ENCODE measurements at places on chromosomes 2 and 18.

- peak; percentile 70 for DNase-seq
These were observed 94.3 kb downstream of the OLA1 start for GRCh38 chr2:174153757-174154680.

DNA sequence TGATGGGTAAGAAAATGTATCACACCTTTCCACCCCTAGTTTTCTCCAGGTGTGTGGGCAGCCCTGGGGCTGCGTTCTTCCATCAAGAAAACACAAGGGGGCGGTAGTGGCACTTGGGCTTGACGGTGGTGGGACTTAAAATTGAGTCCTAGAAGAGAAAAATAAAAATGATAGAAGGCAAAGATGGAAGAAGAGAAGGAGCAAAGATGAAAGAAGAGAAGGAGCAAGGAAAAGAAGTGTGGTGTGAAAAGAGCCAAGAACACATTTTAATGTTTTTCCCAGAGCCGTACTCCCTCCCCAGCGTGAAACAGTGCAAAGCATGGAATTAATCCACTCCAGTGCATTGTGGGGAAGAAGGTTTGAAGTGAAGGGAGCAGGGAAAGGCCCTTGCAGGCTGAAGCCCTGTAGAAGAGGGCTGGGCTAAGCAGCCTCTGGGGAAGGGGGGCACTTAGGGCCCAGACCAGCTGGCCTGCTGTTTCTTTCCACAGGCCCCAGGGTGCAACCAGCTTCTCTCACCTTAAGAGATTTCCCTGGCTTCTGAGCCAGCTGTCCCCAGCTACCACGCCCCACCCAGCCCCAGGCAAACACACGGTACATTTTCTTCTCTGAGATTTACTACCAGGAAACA, 256.8 kb downstream of the RNF152 start:
- peak; percentile 35 for DNase-seq

DNA sequence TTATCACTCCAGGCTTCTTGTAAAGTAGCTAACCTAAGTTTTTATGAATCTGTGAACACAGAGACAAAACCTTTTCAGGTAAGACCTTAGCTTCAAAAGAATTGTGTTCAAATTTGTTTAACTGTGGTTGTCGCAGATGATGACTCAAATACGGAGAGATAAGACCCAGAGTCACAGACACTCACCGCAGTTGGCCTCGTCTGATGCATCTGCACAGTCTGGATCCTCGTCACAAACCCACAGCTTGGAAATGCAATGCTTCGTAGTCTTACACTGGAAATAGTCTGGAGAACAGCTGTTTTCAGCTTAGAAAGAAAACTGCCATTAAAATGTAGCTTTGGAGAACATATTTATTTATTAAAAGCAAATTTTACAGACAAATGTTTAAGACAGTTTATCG, 1662.1 kb upstream of the NXPH2 start:
- DNase-seq = peak; percentile 80

DNA sequence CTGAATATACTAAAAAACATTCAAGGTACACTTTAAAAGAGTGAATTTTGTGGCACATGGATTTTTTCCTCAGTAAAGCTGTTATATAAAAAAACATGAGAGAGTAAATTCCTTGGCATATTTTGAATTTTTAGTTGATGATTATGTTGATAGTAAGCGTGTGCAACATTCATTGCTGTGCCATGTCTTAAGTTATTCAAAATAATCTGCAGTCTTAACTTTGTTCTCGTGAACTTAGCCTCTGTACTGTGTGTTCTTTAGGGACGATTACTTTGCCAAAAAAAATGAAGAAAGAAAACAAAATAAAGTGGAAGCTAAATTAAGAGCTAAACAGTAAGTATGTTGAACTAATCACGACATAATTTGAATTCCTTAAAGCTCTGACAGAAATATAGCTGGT, 9.6 kb downstream of the SSB start:
- peak; percentile 20 for DNase-seq

DNA sequence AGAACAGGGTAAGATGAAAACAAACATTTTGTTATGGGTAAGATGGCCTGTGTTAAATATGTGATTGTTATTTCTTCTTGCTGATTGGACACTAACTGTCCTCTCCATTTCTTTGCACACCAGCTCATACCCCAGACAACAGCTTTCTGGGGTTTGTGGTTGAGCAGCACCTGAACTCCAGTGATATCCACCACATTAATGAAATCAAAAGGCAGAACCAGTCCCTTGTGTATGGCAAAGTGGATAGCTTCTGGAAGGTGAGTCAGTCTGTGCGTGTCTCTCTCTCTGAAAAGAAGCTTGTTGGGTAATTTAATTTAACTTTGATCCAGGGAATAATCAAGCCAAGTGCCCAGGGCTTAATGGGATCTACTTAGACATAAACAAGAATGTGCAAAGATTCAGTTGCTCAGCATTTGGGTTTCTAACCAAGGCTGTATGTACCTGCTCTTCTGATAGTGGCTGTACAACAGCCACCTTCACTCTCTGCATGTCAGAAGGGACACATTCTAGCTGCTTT, 108.3 kb downstream of the MGAT5 start:
- no peak for DNase-seq

DNA sequence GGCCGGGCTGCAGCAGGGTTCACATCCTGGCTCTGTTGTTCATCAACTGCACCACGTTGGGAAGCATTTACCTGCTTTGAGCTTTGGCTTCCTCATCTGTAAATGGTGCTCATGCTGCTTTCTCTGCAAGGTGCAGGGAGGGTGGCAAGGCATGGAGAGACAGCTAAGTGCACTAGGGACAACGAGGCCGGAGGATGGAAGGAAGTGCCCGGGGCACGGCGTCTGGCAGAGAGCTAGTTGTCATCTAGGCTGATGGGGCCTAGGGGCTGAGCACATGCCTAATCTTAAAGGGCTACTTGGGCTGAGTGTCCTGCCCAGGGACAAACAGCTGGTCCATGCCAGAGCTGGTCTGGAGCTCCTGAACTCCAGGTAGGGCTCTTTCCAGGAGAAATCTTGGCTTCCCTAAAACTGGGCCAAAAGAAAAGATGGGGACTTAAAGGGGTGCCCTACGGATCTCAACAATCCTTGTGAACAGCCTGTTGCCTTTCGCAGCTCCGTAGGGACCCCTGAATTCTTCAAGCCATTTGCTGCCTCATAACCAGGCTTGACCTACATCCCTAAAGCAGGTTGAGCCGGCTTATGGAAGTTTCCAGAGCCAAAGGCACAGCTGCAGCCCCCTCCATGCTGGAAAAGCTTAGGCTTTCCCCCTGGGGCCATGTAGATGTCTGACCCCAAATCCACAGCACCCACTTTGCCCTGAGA, 130.8 kb downstream of the SMAD7 start:
- DNase-seq = no peak

GRCh38 chr2:62136956-62137830, 58.7 kb upstream of the B3GNT2 start:
- no peak for DNase-seq

- DNase-seq = peak; percentile 55
These were observed 107.3 kb downstream of the CPS1 start for GRCh38 chr2:210663631-210664089.

GRCh38 chr2:218128781-218129457, 3.1 kb downstream of the CXCR2 start:
- no peak for DNase-seq

Data from brain microvascular endothelial cell (primary cell).